ENCODE measurements at places on chromosomes 12 and 14.

DNA sequence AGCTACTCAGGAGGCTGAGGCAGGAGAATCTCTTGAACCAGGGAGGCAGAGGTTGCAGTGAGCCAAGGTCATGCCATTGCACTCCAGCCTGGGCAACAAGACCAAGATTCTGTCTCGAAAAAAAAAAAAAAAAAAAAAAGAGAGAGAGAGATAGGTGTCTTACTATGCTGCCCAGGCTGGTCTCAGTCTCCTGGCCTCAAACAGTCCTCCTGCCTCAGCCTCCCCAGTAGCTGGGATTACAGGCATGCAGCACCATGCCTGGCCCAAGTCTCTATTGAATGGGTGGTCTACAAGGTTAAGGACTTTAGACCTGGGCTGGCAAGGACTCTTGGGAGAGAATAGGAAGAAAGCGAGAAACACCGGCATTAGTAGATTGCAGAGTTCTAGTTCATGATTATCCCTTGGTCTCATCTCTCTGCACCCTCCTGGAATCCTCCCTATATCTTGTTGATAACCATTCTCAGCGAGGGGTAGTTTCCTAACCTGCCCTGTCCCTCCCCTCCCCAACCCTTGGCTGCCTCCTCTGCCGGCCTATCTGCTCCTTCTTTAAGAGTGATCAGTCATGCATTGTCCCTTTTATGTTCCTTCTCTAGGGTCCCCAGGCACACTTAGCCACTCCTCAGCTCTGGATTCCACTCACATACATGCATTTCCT is 128.1 kb upstream of the MAP1LC3B2 start:
- no peak for DNase-seq

DNA sequence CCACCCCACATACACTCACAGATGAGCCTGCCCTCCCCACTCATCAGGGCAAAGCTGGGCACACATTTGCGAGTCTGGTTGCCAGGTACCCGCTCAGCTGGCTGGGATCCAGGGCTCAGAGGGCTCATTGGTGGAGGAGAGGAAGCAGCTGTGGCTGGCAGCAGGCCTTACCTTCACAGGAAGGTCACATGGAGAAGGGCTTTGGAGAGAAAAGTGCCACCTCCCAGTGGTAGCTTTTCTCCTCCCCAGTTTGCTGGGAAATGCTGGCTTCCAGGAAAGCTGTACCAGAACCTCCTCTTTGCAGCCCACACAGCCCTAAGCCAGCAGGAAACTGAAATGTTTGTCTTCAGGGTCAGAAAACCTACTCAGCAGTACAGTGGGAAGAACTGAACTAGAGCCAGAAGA is 55.6 kb downstream of the LGMN start:
- no peak for DNase-seq

DNA sequence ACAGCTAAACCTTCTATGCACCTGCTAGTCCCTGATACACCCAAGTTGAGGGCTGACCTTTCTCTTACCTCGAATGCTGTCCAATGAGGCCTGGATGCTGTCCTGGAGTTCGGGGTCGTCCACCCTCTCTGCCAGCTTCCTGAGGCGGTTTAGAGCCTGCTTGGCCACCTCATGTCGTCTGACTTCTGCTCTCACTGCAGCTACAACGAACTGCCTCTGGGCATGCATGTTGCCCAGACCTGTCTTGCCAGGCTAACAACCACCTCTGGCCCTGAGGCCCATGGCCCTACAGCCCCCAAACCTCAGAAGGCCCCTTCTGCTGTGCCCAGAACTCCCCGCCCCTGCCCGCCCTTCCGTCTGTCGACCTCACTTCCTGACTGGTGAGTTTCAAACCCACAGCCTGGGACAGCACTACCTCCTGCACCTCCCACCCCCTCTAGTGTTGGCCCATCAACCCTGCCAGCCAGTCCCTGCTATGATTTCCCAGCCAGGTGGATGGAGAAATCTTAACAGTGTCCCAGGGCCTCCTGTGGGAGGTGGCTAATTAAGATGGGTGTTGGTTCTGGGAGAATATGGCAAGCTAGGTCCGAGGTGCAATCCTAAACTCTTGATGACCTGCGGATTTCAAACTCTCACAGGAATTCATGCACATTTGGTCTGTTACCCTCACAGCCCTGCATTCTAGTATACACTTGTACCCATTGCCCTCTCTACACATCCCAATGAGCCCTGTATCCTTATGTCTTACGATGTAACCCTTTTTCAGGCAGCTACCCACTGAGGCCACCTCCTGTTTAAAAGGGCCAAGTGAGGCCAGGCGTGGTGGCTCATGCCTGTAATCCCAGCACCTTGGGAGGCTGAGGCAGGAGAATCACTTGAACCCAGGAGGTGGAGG is 2.7 kb upstream of the TSPAN31 start:
- peak; percentile 85 for DNase-seq

DNA sequence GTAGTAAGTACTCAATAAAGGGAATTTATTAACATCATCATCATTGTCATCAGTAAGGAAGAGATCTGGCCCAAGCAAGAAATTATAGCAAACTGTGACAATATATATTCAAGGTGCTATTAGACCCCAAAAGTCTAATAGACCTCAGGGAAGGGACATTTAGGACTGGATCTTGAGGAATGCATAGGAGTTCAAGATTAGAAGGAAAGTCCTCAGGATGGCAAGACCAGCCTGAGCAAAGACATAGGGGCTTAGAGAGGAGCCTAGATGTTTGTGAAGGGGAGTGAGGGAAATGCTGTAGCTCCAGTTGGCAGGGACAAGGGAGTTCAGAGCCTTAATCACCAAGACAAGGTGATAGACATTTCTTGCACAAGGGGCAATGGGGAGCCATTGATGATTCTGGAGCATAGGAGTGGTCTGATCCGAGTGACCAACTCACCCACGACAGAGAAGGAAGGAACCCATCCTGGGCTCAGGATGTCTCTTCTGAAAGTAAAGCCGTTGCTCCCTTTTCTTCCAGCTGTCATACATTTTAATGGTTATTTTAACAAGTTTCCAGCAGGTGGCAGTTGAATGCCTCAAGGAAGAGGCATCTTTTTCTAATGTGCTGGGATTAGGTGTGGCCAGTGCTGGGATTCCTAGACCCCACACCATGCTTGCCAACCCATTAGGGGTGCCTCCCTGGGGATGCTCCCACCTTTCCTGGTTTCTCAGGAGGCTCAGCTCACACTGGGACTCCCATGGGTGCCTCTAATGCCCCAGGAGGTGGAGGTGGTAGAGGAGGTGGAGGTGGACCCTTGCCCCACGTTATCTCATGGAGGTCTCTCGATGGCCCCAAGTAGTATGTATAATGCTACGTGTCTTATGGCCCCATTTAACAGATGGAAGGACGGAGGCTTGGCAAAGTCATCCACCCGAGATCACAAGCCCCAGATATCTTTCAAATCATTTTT is 37.8 kb downstream of the PHETA1 start:
- DNase-seq: peak; percentile 11

DNA sequence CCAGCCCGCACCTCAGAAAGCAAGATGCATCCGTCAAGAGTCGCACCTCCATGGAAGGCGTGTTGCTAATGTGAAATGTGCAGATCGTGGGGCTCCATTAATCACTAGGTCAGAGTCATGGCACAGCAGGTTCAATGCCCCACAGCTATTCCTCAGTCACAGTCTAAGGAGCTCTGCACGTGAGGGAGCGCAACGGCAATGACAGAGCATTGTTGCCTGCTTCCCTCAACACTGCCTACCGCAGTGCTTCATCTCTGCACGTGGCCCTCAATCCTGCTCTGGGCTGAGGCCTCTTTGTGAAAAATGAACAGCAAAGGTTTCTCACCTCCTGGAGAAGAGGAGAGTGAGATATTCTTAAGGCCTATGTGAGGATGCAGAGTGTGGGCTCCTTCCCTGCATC is 995.2 kb upstream of the TMEM132C start:
- DNase-seq: no peak

DNA sequence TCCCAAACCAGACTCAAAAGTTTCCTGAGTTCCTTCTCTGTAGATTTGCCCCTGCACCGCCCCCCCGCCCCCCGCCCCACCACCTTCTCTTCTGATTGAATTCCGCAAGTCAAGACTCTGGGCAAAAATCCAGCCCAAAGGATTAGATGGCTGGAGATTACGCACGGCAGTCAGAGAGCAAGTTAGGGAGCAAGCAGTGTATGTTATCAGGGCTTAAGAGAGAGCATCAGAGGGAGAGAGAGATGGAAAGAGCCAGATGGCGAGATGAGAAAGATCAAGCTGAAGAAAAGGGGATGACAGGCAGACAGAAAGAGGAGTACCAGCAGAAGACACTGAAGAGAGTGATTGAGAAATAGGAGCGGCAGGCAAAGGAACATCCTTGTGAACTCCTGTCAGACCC is 13.9 kb upstream of the ANKRD33 start:
- DNase-seq: no peak

DNA sequence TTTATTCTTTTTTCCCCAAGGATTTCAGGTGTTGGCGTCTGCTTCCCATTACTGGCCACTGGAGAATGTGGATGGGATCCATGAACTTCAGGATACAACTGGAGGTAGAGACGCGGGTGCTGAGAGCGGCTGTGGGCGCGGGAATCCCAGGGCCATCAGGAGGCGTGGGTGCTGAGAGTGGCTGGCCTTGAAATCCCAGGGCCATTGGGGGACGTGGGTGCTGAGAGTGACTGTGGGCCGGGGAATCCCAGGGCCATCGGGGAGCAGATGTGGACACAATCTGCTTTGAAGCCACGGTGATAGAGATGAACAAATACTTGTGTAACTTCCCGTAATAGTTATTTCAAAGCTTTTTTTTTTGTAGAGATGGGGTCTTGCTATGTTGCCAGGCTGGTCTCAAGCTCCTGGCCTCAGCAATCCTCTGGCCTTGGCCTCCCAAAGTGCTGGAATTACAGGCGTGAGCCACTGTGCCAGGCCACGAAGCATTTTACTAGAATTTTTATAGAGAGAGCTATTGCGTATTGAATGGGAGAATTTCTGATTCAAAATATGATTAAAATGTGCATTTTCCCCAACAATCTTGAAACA is 12.8 kb downstream of the ADGRD1 start:
- no peak for DNase-seq

GRCh38 chr14:99807413-99808153 is 14.4 kb downstream of the EML1 start:
- no peak for DNase-seq

DNA sequence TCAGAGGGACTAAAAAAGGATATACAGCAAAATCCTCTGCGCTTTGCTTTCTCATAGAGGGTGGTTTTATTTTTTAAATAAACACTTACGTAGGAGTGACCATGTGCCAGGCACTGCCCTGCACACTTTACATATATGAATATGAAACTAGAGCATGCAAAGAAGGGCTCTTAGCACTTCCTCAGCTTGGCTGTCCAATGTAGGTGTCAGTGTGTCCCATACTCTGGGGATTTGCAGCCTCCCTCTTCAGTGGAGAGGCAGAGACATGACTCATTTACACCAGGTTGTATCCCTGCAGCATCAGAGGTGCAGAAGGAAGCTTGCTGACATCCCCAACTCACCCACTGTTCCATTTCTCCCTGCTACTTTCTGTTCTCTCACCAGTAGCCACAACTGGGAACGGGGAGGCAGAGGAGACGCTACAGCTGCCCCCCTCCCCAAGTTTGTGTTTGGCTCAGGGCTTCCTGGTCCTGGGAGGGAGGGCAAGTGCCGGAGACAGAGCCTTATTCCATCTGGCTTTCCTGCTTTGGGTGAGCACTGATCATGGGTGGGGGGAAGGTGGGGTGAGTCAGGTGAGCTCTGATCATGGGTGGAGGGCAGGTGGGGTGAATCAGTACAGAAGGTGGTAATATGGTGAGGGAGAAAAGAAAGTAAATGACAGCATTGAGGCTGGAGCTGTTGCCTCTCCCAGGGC is 4.9 kb upstream of the KRT5 start:
- no peak for DNase-seq

GRCh38 chr12:107983756-107984472 is 145.2 kb upstream of the WSCD2 start:
- no peak for DNase-seq

DNA sequence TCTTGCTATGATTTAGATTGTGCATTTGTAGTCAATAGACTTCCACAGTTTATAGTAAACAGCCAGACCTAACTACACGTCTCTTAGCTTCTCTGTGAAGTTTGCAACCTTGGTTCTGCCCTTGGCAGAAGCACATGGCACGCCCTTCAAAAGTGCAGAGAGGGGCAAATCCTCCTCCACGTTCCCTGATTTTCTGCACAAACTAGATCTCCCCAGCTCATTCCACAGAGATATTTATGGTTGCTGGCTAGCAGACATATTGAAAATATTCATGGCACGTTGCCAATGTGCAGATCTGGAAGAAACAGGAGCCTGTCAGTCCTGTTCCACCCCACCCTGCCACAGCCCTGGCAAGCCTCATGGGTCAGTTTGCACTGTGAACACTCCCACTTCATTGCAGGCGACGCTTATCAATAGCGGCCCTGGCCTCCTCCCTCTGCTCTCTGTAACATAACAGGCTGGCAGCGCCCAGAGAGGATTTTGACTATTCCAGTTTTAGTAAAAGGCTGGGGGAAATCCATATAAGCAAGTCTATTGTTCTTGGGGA is 6.5 kb upstream of the LGALS3 start:
- DNase-seq: no peak

DNA sequence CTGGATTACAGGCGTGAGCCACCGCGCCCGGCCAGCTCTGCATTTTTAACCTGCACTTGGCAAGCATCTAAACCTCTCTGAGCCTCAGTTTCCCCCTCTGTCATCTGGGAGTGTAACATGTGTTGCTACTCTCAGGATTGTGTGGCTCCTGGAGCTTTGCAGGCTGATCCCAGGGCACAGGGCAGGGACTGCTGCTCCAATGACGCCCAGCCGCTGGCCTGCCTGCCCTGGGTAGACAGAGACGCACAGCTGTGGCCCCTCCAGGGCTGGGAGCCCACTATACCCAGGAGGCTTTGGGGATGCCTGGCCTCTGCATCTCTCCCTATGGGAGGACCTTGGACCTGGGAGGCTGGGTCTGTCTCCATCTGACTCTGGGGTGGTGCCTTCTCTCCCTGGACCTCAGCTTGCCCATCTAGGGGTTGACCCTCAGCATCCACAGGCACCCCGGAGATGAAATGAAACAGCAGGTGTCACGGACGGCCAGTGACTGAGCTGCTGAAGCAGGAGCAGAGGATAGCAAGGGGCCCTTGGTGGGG is 13.7 kb downstream of the ARL6IP4 start:
- DNase-seq: no peak

DNA sequence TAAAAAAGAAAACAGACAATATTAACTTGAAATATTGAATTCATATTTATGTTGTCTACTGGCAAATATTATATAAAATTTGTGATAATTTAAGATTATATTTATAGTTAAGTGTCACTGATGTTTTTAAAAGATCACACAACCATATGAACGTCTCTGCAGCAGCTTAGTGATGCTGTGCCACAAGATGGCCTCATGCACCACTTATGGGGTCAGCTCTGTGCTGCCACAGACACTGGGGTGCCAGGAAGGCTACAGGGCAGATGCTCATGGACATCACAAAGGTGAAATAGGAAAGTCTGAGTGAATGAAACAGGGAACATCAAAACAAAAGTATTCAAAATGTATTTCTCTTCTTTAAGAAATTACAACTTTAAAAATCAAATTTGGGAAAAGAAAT is 13.1 kb downstream of the ATXN3 start:
- DNase-seq: no peak

GRCh38 chr14:34331728-34332623 is 130.1 kb downstream of the SPTSSA start:
- DNase-seq: peak; percentile 61

GRCh38 chr12:106956048-106956578 is 406 bp downstream of the TMEM263 start:
- DNase-seq: peak; percentile 36

- DNase-seq: no peak
Observed at GRCh38 chr12:51959211-51959610, 7.7 kb downstream of the ACVR1B start.

Data from CD4-positive, alpha-beta T cell treated with Interleukin-15 for 4 hours (primary cell).